ENCODE measurements at places on chromosomes 7 and 10. TPM values are rescaled to one million over a fixed set of nuclear protein-coding genes. Genes with fewer than 3 reads are reported as not detected.

The ZNF716 gene
- total RNA-seq, result not detected

The GPNMB gene
- 59.8 TPM for total RNA-seq

The PCDH15 gene
- total RNA-seq, result 0.85 TPM

The ANKIB1 gene
- total RNA-seq, result 51.9 TPM

The FAM131B gene
- total RNA-seq, result 0.37 TPM

The NEUROD6 gene
- total RNA-seq, result not detected

The WEE2 gene
- not detected for total RNA-seq

The DNAH11 gene
- total RNA-seq, result 1.1 TPM

The FAM25G gene
- not detected for total RNA-seq

The OR2A42 gene
- 0.32 TPM for total RNA-seq

- no peak for DNase-seq
Measured at GRCh38 chr10:90193240-90193985, 492.0 kb downstream of the KIF20B start.

GRCh38 chr7:137828456-137828855 is 18.3 kb downstream of the DGKI start:
- DNase-seq, result no peak

GRCh38 chr10:129779126-129780111 is 184.7 kb downstream of the EBF3 start:
- DNase-seq, result peak; percentile 47

GRCh38 chr10:38127812-38128211 is 33.7 kb downstream of the ZNF37A start:
- no peak for DNase-seq

GRCh38 chr7:149633976-149634945 is 136.7 kb upstream of the ZNF746 start:
- DNase-seq, result no peak

DNA sequence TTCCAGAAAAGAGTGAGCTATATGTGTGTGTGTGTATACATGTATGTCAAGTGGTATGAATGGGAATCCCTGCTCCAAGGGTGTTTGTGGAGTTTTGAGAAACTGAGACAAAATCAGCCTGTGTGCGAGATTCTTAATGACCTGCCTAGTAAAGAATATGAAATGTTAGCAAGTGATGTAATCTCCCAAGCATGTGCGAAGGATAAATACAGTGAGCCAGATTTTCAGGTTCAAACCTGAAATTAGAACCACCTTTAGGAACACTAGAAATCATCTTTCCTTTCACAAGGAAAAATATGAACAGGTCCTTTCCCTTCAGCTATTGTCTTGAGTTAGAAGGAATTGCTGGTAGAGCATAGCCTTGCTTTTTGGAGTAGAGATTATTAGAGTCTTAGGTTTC is 457.6 kb downstream of the LRMDA start:
- DNase-seq, result no peak

- DNase-seq, result no peak
Measured at GRCh38 chr10:95500649-95501048, 60.5 kb downstream of the SORBS1 start.

DNA sequence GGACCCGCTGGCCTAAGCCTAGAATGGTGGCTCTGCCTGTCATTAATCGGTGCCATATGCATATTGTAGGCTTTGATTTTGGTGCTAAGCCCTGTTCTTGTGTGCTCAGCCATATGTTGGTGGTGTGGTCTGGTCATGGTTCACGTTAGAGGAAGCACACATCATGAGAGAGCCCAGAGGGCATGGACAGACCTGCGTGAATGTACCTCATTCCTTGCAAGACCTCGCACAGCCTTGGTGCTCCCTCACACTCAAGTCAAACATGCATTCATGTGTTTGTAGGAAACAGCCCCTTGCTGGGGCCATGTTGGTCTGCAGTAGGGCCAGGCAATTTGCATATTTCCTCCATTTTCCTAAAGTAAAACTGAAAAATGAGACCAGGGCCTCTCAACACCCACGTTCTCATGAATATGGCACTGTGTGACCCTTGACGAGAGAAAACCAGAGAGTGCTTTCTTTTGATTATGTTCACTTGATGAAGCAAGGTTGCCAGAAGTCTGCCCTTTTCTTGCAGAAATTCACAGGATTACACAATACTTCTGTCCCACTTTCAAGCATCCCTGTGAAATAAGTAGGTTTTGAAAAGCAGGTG is 268.7 kb downstream of the CELF2 start:
- DNase-seq, result no peak

- no peak for DNase-seq
Measured at GRCh38 chr7:111083413-111083812, 7.5 kb upstream of the LRRN3 start.

DNA sequence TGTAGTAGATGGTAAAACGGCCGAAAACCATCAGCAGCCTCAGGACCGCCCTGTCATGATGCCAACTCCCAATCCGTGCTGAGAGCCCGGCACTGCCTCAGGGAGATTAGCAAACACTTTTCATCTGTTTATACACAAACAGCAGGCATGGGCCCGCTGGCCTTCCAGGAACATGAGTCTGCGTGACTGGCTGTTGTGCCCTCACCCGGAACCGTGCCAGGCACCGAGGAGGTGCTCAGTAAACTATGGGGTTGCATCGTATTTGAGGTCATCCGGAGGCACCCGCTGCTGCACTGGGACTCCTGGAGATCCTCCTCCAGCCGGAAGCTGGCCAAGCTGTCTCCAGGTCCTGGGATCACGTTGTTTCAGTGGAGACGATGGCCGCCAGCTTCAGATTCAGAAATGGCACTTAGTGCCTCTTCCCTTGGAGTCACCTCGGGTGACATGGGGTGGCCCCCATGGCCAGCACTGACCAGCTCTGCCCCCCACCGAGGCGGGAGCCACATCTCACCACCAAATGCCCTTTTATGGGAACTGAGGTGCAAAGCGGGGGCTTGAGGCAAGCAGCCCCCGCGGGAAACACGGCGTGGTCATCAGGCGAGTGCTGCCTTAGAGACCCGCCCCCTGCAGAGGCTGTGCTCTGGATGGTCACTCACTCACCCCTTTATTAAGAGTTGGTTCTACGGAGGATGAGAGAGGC is 585.9 kb downstream of the PTPRN2 start:
- peak; percentile 65 for DNase-seq

DNA sequence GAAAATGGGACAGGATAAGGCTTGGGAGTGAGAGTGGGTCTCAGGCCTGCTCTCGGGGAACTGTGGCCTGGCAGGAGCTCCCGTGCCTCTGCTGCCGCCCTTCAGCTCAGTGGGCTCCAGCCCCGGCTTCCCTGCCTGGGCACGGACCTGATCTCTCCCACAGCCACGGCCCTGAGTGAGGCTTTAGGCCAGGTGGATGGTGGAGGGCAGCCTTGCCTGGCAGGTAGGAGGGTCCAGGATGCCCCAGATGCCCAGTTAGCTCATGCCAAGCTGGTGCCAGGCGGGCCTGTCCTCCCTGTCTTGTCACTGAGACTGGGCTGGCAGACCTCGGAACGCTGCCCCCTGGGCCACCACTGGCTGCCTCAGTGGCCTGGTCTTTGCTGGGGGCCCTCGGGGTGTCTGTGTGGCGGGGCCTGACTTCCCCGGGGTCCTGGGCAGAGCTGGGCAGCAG is 116.6 kb downstream of the INPP5A start:
- peak; percentile 72 for DNase-seq

DNA sequence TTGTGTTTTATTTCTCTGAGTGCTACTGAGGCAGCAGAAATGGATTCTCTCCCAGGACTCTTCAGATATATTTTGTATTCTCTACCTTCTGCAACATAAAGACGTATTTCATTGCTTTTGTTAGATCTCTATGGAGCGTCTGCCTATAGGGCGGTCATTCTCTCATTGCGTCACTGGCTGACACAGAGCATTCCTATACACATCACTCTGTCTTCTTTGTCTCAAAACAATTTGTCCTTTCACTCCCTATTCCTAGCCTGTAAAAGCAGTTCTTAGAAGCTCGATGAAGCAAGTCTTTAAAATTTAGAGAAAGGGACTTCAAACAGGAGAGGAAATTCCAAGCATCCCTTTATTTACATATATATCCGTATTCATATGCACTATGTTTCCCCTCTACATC is 120.6 kb downstream of the CPED1 start:
- no peak for DNase-seq

DNA sequence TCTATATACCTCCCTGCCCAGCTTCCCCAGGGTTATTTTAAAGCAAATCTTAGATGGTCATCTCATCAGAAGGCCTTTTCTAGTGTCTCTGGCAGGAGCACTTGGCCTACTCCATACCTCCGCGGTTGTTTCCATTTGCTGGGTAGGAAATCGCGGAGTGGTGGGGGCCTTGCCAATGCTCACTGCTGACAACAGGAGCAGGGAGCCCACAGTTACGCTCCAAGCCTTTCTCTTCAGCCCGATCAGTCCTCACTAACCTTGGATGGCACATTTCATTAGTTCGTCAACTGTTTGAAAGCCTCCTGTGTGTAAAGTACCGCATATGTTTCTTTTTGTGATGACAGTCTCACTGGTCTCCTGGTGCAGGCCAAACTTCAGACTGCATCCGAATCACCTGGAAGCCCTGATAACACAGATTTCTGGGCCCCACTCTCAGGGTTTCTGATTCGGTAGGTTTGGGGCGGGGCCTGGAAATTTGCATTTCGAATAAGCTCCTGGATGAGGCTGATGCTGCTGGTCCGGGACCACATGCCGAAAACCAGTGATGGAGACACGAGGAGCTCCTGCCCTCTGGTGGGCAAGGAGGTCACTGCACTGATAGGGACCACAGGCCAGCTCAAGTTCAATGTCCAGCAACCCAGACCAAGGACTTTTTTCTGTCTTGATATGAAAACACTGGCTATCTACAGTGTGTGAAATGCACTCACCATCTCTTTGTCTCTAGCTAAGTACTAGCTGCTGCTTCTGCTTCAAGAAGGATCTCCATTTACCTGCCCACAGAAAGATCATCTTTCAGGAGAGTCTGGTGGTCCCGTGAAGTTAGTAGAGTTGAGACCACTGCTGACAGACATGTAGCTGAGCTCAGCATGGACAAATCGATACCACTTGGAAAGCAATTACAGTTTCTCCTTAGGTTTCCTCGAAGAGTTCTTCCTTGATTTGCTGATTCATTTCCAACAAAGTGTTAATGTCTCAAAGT is 14.0 kb downstream of the LRGUK start:
- DNase-seq, result peak; percentile 82

DNA sequence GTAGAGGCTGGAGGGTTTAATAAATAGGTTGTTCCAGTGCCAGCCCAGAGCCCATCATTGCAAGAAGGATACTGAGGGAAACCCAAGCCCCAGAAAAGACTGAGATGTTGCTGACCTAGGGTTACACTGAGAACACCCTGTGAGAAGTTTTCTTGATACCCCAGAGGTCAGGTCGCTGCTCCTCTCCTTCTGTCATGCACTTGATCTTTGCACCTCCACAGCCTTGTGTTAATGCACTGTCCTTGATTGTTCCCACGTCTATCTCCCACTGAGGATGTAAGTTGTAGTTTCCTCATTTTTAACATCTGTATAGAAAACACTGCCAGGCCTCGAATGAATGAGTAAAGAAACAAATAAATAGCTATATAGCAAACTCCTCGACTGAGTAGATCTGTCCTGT is 195.3 kb upstream of the AHR start:
- DNase-seq, result no peak

DNA sequence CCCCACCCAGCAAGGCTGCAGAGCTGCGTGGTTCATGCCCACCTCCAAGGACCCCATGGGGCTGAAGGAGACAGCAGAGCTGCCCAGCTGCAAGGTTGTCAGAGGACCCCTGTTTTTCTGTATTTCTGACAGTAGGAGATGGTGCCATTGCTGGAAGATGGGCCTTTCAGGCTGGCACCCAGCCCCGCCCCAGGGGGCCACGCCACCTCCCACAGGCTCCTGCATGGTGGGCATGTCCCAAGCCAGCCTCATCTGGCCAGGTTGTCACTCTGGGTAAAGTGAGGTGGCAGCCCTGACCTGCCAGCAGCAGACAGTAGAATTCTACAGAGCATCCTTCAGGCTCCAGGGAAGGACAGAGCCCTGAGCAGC is 75.5 kb upstream of the RET start:
- no peak for DNase-seq

DNA sequence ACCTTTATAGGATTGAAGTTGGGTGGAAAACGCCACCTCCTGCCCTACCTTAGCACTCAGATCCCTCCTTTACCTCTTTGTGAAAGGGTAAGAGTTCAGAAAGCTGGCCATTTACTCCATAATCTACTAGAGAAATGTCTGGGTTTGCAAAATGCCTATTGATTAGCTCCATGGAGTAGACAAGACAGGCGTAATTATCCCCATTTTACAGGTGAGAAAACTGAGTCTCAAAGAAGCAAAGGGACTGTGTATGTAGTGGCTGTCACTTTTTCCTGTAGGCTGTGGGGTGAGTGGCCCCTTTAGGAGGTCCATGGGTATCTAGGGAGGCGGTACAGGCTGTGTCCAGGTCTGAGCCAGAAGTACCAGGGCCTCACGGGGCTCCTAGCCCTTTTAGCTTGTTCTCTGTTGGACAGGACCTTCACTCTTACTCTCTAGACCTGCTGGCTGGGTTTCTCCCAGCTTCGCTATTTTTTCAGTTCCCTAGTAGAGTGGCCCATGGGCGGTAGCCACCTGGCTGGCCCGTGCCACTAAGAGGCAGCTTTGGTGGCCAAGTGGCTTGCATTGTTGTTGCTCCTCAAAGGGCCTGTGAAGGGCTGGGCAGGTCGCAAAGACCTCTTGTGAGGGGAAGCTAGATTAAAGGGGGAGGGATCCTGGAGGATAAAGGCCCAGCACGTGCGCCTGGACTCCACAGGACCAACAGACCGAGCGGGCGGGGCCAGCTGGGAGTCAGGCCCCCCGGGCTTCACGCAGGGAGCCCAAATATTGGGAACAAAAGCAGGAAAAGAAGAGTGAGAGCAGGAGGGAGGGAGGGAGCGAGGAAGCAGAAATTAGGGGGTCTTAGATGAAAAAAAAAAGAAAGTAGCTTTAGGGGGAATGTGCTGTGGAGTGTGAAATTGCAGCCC is 4.7 kb upstream of the PAX2 start:
- no peak for DNase-seq

GRCh38 chr7:107138696-107139420 is 29.9 kb upstream of the HBP1 start:
- DNase-seq, result no peak

DNA sequence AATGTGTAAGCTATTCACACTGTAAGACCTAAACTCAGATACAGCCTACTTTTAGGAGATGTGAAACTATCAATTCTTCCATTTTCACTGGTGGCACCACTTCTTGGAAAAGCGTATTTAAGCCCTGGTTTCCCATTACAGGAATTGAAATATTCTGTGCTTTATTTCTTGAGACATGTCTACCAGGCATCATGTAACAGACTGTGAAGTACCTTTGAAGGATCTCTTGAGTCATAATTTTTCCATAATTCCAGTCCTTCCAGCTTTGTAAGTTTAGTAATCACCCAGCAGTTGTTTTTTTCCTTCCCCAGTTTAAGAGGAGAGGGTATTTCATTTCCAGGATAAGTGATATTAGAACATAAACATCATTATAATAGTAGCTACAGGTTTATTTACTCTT is 186.0 kb upstream of the PRPS1L1 start:
- DNase-seq, result no peak

- DNase-seq, result no peak
Measured at GRCh38 chr10:19719284-19719683, 96.9 kb upstream of the PLXDC2 start.

GRCh38 chr7:66099551-66100407 is 14.9 kb upstream of the CRCP start:
- DNase-seq, result peak; percentile 81

- DNase-seq, result no peak
Measured at GRCh38 chr10:8453587-8453986, 399.1 kb downstream of the GATA3 start.

Measured in spleen (tissue), 13 donors.